ENCODE measurements at places on chromosomes 2 and 18.

DNA sequence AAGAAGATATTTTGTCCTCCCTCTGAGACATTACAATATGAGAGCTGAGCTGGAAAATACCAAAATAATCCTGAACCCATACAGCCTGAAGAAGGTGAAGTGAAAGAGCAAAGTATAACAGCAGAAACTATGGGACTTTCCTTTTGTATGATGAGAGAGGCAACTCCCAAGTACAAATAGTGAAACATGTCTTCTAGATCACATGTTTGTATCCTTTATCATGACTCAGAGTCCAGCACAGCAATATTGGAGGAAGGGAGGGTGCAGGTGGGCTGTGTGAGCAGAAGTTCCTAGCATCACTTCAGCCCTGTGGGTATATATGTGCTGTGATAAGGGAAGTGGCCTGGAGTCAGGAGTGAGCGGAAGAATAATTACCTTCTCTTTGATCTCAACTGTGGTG is 265.6 kb upstream of the NRXN1 start:
- peak; percentile 58 for DNase-seq

DNA sequence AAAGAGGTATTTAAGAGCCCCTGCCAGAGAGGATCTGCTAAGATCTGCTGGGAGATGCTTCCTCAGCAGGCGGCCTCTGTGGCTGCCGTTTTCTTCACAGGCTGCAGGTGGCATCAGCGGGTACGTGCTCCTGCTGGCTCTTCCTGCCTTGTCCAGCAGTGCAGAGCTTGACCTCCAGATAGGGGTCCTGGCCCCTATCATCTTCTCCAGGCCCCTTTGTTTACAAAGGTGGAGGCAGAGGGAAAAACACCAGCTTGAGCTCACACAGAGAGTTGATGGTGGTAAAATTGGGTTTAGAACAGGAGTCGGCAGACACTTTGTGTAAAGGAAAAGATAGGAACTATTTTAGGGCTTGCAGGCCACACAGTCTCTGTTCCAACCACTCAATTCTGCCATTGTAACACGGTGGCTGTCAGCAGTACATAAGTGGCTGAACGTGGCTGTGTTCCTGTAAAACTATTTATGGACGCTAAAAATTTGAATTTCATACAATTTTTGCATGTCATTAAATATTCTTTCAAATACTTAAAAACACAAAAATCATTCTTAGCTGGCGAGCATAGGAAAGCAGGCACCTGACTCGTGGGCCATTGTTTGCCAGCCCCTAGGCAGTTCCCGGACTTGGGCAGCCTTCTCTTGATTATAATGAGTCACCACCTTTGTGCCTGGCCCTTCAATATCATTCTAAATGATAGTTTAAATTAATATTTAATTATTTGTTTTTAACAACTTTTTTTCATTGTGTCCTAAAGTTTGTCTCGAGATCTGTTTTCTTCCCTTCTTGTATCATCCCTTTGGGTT is 98.2 kb upstream of the B3GNT7 start:
- DNase-seq = peak; percentile 87

DNA sequence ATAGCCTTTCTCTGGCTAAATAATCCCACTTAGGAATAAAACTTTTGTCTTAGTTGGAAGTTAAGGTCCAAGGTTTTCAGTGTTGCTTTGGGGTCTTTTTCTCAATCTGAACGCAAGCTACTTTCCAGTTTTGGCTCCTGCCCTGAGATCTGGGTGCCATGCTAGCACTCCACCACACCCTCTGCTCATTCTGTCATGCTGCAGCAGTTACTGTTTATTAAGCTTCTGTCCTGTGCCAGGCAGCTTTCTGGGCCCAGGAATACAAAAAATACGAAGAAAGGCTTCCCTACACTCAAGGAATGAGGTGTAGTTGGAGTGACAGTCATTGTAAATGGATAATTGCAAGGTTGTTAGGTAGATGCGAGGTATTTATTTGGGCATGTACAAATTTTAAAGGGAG is 46.3 kb upstream of the RTN4 start:
- no peak for DNase-seq

DNA sequence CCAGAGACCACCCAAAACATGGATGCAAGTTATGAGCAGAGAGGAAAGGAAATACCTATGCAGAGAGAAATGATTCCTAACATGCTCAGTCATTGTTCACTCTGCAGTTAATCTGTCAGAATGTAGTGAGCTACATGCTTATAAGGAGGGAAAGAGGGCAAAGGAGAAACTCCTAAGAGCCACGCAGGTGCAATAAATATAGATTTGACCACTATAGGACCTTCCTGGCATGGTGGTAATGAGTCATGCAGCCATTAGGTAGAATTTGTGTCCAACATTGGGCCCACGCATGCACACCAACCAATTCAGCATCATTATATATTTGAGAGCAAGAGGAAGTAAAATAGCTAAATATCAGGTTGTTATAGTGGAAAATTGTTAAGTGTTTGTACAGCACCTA is 699.9 kb downstream of the DSC3 start:
- DNase-seq = no peak

- DNase-seq = no peak
Measured at GRCh38 chr18:25739376-25739775, 351.0 kb downstream of the SS18 start.

DNA sequence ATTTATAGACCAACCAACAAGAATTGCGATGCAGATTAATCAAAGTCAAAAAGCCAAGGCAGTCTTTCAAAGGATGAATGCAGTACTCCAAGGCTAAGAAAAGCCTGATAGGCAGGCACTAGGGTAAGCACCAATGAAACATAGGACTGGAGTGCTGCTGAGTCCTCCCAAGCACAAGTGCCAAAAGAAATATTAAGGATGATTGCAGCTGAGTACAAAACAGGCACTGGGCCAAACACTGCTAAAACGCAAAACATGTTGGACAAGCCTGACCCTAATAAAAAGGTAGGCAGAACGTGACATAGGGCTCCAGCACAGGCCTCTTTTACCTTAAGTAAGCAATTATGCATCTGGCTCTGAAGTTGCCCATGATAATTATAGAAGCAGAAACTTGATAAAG is 160.1 kb upstream of the LRP1B start:
- DNase-seq = no peak

GRCh38 chr2:54048117-54048785 is 67.2 kb upstream of the ACYP2 start:
- DNase-seq = no peak

DNA sequence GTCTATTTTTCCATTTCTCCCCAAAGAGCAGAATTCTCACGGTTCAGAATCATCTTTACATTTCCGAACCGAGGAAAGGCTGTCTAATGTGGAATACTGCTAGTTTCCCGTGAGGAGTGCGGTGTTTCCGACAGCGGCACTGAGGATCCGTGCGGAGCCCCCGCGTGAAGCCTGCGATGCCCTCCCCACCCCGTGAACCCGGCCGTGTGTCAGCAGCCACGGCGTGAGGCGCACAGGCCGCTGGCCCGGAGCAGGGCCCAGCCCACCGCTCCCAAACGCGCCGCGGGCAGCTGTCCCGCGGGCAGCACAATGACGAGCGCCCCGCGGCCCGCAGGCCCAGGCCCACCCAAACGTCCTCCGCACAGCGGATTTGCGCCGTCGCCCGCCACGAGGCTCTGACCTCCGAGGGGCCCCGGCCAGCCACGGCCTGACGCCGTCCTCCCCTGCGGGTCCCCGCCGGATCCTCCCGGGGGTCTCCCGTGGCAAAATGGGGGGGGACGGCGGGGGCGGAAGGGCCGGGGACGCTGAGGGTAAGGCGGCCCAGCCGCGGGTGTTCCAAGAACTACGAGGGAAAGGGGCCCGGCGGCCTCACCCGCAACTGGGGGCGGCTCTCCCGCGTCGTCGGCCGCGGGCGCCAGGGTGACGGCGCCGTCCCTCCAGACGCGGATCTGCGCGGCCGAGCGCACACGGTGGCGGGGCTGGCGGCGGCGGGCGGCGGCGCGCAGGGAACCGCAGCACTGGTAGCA is 796 bp downstream of the SPIRE1 start:
- peak; percentile 66 for DNase-seq

GRCh38 chr2:32553829-32554432 is 73.9 kb upstream of the TTC27 start:
- no peak for DNase-seq

GRCh38 chr2:239747274-239747673 is 277.9 kb downstream of the NDUFA10 start:
- no peak for DNase-seq

GRCh38 chr2:14567561-14567960 is 65.0 kb upstream of the LRATD1 start:
- no peak for DNase-seq

DNA sequence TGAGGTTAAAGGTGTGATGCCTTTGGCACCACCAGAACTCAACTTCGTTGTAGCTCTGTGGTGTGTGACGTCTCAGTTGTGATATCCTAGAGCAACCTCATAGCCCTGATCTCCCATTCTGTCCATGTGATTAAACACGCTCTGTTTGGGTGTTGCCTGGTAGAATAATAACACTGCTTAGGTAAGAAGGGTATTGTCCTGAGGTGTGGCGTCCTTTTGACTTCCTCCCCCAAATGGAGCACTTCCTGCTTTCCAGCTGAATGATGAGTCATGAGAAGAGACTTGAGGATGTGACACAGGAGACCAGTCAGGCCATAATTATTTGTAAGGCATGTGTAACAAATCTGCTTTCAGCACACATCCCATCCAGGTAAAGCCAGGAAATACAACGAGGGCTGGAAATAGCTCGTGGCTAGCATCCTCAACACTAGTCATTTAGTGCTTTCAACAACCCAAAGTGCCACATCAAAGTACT is 100.7 kb downstream of the RAPGEF4 start:
- peak; percentile 87 for DNase-seq

- no peak for DNase-seq
Measured at GRCh38 chr18:78632111-78632541, 347.5 kb upstream of the SALL3 start.

DNA sequence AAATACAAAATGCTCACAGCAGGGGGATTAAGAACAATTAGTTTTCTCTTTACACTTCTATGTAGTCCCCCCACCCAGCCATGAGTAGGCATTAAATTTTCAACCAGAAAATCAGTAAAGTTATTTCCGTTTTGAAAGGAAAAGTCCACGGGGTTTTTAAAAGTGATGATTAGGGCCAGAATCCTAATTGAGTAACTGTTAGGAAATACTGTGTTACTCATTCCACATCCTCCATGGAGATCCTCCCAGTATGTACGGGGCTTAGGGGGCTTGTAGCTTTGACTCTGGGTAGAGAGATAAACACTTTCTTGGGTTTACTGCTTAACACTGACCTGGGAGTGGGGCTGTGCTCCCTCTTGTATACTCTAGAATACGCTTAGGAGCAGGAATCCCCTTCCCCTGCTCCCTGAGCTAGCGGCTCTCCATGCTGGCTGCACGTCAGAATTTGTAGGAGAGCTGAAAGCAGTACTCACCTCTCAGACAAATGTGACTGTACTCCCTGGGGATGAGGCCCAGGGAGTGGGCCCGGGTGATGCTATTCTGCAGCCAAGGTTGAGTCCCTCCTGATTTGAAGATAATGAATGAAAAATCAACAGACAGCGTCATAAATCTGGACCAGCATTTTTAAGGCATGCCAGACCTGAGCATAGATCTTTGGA is 100.5 kb downstream of the SLC4A3 start:
- peak; percentile 43 for DNase-seq

- DNase-seq = no peak
Measured at GRCh38 chr18:11419338-11419737, 190.1 kb upstream of the SLC35G4 start.

GRCh38 chr2:170026361-170026760 is 151.6 kb upstream of the MYO3B start:
- DNase-seq = no peak

GRCh38 chr2:153871231-153872221 is at the start of gene GALNT13:
Gene GALNT13, plus strand, starts transcription at chr2:153871922.
- DNase-seq = peak; percentile 97

- no peak for DNase-seq
Measured at GRCh38 chr2:33704406-33704855, 105.3 kb upstream of the FAM98A start.

DNA sequence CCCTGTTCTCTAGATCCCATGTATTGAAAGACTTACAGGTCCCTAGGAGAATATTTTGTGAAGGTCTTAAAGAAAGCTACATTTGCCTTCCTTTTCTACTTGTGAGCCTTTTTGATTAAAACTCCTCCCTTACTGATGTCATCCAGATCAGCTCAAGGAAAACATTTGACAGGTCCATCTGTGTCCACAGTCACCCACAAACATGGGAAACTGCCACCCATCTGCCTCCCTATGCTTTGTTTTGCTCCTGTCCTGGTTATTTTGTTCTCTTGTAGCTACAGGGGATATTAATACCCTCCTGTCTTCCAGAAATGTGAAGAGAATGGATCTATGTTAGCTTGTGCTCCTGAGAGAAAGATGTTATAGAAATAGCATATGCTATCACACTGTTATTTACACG is 203.6 kb upstream of the GALNT5 start:
- DNase-seq = no peak

- DNase-seq = no peak
Measured at GRCh38 chr2:72636210-72636609, 189.6 kb downstream of the EXOC6B start.

DNA sequence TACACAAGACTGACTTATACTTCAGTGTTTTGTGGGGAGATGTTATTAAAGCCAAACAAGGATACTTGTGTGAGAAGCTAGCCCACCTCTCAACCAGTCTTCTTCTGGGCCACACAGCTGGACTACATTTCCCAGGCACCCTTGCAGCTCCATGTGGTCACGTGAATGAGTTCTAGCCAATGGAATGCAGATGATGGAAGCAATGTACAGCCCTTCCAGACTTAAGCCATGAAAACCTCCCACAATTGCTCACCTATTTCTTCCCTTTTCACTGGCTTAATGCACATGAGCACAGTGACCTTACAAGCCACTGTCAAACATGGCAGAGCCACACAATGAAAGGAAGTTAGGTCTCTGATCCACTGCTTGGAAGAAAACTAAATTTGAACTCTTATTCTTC is 20.4 kb upstream of the FEZ2 start:
- DNase-seq = peak; percentile 90

GRCh38 chr18:59610546-59611140 is 86.6 kb downstream of the CCBE1 start:
- DNase-seq = peak; percentile 59

DNA sequence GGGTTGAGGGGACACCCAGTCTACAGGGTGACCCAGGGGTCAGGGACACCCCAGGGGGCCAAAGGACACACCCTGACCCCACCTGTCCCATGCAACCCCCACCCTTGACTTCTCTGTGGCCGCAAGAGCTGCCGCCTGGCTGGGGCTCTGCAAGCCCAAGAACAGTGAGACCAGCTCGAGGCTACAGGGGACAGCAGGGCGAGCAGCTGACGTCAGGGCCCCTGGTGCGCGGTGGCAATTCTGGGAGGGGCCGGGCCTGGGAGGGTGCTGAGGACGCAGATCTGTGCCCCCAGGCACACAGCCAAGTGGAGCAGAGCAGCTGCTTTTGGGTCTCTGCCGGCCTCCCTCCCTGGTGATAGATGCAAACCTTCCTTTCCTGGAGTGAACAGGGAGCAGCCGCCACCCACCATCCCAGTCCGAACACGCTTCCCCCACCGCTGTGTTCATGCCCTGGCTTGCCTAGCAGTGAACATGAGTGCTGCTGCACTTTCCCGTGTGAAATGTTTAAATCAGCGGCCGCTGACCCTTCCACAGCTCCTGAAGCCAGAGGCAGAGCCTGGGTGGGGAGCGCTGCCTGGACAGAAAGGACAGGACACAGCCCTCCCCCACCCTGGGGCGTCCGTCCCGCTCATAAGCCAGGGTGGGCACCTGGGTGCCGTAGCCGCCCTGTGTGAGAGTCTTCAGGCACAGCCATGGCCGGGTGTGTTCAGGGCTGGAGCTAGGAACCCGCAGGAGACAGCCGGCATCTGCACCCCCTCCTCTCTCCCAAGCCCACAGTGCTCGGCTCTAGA is 46.9 kb downstream of the SLC66A2 start:
- peak; percentile 45 for DNase-seq

All from islet precursor cell (in vitro differentiated cells).